ENCODE measurements at places on chromosomes 1 and 21. TPM values are rescaled to one million over a fixed set of nuclear protein-coding genes. Genes with fewer than 3 reads are reported as not detected.

DNA sequence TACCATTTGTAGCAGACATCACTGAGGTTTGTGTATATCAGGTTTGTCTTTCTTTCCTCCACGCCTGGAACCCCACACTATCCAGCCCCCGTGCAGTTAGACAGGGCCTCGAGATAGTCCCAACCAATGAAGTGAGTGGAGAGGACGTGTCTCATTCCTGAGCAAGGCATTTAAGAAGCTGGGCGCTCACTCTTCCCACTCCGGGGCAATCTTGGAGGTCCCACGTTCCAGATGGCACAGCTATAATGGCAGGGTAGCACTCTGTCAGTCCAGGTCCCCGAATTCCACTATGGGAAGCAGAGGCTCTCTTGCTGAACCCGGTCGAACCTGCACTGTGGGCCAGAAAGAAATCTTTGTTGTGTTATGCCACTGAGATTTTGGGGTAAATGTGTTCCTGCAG, 57.3 kb upstream of the CSF3R start:
- no peak for DNase-seq

DNA sequence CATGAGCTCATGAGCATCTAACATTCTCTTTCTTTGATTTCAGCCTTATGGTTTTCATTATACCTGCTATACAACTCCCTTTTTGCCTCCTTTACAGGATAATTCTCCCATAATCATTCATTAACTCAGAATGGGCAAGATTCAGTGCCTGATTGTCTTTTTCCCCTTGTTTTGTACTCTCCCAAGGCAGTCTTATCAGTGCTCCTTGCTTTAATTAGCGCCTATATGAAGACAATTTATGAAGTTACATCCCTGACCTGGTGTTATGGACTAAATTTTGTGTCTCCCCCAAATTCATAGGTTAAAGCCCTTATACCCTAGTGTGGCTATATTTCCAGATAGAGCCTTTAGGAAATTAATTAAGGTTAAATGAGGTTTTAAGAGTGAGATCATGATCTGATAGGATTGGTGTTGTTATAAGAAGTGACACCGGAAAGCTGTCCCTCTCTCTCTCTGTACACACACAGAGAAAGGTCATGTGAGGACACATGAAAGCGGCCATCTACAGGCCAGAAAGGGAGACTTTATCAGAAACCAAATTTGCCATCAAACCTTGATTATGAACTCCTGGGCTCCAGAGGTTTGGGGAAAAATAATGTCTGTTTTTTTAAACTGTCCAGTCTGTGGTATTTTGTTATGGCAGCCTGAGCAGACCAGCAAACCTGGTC, 185.8 kb upstream of the CHODL start:
- no peak for DNase-seq

GRCh38 chr1:38198621-38199020, 152.0 kb upstream of the POU3F1 start:
- DNase-seq = no peak

CYP4Z1 gene
- polyA plus RNA-seq = 0.45 TPM

GRCh38 chr1:85444381-85444780, 20.6 kb downstream of the DDAH1 start:
- no peak for DNase-seq

HAO2 gene
- polyA plus RNA-seq = 0.12 TPM

TAS1R1 gene
- polyA plus RNA-seq = 3.3 TPM
